HL-60 (cell line): ENCODE measurements at places on chromosomes 7 and 10.

GRCh38 chr7:2273866-2274265 lies 31.8 kb downstream of the NUDT1 start:
- no peak for DNase-seq

DNA sequence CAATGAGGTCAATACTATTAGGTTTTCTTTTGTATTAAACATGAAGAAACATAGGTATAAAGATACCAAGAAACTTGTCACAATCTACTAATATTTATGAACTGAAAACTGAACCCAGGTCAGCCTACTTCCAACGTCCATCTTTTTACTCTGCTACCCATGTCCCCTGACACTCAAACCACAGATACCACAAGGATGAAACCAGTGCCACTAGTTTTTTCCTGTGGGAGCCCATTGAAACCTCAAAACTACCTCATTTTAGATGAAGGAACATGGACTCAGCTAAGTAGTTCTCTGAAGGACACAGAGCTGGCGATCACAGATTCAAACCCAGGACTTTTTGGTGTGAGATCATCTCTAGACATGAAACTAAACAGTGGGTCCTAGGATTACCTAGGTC lies 6.8 kb downstream of the TET1 start:
- peak; percentile 43 for DNase-seq

GRCh38 chr7:79452032-79452494 lies 1.4 kb downstream of the MAGI2 start:
- no peak for DNase-seq

- no peak for DNase-seq
Observed at GRCh38 chr7:2638224-2638991, 6.6 kb downstream of the TTYH3 start.

GRCh38 chr7:130910949-130911944 lies 177.2 kb upstream of the KLF14 start:
- no peak for DNase-seq

- no peak for DNase-seq
Observed at GRCh38 chr10:50823789-50824188, 61.6 kb downstream of the A1CF start.

GRCh38 chr10:129945064-129945463 lies 19.0 kb downstream of the EBF3 start:
- no peak for DNase-seq

DNA sequence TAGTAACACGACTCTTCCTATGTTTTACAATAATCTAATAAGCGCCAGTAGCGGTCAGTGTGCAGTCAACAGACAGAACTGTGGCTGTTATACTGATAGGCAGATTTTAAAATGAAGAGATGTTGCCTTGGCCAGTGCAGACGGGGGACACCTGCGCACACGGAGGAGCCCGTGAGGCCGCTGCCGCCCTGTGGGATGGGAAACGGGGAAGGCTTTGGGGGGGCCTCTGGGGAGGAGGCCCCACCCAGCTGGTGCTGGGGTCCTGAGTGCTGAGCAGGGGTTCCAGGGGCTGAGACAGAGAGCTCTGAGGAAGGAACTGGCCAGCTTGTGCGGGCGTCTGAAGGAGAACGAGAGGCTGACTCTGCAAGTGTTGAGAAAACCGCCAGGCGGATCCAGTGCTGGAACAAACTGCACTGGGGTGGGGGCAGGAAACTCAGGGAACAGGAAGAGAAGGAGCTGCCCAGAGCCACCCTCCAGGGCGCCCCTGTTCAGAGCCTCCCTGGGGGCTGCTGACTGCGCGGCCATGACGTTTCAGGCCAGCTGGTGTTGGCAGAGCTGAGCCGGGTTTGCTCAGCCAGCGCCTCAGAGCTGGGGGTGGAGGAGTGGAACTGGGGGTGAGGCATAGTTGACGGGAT lies 426.4 kb downstream of the TCERG1L start:
- no peak for DNase-seq

GRCh38 chr10:4234661-4235060 lies 449.7 kb upstream of the KLF6 start:
- DNase-seq = peak; percentile 77

DNA sequence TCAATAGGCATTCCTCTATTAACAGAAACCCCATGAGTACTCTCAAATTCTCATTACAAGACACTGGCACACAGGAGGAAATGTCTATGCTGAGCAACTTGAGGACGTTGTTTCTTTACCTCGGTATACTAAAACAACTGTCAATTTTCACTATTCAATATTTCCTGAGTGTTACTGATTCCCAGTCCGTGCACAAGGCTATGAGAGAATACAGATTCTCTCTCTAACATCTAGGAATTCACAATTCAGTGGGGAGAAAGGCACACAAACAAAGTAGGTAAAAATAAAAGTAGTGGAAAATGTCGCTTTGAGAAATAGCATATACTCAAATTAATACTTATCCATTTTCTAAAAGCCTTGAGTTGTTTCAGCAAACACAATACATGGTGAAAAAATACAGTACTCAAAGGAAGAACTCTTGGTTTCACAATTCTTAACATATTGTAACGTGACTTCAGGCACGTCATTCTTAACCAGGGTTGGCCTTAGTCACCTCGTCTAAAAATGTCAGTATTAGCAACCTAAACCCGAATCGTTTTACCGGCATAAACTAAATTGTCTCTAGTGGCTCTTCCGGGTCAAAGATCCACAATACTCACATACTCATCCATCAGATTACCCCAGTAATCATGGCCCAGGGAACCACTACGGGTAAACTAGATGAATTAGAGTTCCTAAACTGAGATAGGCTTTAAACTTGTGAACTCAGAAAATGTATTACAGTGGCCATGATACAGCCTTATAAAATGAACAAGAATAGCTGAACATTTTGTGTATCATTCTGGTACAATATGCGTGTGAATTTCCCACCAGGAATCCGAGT lies 1.5 kb downstream of the IPMK start:
- DNase-seq = peak; percentile 45
